ENCODE measurements at places on chromosomes 12 and 14.

DNA sequence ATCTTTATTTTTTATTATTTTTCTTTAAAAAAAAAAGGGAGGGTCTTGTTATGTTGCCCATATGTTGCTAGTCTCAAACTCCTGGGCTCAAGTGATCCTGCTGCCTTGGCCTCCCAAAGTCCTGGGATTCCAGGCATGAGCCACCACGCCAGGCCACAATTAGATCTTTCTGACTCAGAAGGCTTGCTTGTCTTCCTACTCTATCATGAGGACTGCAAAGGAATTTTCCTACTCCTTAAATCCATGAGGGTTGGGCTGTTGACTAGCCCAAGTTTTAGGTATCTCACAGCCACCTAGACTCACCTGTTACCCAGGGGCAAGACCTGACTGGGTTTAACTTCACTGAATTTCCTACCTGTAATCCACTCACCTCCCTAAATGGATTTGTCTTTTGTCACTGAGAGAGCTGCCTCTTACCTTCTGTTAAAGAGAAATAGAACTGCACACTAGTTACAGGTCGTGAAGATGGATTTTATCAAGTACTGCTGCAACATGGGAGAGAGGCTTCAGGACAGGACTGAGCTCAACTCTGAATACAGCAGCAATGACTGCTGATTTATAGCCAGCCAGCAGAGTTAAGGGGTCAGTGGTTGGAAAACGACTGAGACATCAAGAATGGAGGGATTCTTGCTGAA, 72.3 kb downstream of the B4GALNT3 start:
- DNase-seq: no peak

DNA sequence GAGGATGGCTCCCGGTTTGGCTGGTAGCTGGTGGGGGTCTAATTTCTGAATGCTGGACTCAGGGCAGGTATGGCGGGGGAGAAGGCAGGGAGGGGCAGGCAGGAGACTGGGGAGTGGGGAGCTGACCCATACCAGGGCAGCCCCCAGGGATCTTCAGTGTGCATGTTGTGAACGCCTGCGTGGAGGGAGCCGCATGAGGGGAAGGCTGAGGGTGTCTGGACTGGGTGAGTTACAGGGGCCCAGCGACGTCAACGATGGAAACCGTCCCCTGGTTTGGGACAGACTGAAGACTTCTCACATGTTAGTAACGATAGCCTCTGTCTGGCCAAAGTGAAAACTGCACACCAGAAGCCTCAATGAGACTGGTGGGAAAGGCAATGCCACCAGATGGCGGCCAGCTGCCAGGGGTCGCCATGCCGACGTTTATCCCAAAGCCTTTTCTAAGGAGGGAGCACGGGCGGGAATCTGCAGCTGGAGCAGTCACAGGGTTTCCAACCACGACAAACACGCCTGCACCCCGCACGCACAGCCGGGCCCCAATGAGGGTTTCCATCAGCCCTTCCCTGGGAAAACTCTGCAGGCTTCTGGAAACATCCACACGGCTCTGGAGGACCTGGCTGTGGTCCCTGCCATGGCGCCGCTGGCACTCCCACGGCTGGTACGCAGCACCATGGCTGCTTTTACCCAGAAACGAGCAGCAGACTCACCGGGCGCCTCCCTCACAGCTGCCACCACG, 14.0 kb downstream of the PGAM5 start:
- no peak for DNase-seq

DNA sequence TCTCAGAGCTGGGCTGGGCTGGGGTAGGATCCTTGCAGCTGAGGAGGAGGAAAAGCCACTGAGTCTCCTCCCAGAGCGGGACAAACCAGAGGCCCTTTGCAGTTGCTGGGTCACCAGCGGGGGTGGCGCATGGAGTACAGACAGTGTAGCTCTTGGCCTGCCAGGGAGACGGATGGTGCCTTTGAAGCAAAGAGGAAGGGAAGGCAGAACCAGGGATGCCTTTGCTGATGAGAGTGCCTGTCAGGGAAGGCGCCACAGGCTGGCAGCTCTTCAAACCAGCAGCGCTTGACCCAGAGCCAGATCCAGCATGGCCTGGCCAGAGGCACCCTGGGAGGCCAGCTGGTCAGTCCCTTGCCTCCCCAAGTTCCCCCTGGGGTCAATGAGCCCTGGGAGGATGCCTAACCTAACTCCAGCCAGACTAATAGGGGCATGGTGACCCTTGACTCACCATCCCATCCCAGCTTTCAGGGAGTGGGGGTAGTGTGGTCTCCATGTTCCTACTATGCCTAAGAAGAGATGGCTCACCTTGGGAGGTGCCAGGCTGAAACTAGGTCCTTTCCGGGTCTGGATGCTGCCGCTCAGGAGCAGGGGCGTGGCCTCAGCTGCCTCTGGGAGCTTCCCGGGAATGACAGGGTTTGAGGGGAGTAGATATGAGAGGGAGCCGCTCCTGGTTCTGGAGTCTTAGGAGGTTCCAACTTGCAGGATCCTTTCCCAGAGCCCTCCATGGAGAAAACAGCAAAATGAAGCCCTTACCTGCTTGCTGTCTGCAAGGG, 19.8 kb downstream of the VASH1 start:
- no peak for DNase-seq

DNA sequence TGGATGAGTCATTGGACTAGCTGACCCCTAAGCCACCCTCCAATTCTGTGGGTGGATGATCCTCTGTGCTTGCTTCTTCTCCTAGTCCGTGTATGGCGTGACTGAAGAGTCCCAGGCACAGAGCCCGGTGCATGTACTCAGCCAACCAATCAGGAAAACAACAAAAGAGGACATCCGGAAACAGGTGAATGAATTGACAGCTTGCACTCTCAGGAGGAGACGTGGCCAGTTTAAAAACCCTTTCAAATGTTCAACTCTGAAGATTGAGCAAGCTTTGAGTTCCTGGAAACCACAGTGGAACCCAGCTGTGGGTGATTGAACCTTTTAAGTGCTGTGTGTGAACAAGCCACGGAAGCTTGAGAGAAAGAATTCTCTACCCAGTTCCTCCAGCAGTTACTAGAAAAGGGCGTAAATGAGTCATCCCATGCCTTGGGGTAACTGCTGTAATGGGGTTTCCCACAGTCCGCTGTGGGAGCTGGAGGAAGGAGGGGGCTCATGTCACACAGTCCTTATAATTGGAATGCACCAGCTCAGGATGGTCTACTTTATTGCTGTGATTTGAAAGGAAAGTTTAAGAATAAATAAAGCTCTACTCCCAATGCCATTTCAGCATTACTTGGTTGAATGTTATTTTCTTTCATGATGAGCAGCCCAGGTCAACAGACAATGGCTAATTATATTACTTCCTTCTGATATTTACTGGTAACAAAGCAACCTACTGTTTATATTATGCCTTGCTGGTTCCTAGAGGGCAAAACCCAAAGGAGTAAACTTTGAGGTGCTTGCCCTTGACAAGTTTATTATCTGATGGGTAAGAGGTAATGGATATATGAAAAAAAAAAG, 417.0 kb downstream of the DPF3 start:
- peak; percentile 63 for DNase-seq

DNA sequence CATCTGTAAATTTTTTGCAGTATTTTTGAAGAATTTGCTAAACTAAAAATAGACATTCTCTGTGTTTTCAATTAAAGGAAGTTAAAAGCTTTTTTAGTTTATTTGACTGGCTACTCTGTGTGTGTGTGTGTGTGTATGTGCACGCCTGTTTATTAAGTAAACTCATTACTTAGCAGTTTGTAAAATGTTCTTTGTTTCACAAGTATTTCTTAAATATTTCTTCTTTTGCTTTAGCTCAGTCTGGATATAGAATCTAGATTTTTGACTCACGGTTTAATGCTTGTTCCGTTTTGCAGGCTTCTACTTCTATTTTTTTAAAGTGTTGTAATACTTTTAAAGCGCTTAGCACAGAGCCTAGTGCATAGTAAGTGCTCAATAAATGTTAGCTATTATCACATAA, 46.5 kb upstream of the KCNMB4 start:
- DNase-seq: no peak

GRCh38 chr14:69812711-69813110, 15.7 kb upstream of the SLC10A1 start:
- no peak for DNase-seq

- no peak for DNase-seq
Observed at GRCh38 chr12:122669397-122670070, 33.6 kb downstream of the HCAR2 start.

- DNase-seq: no peak
Observed at GRCh38 chr12:14138495-14138894, 157.1 kb upstream of the GRIN2B start.

- DNase-seq: peak; percentile 15
Observed at GRCh38 chr12:131105736-131106348, 152.1 kb downstream of the ADGRD1 start.

DNA sequence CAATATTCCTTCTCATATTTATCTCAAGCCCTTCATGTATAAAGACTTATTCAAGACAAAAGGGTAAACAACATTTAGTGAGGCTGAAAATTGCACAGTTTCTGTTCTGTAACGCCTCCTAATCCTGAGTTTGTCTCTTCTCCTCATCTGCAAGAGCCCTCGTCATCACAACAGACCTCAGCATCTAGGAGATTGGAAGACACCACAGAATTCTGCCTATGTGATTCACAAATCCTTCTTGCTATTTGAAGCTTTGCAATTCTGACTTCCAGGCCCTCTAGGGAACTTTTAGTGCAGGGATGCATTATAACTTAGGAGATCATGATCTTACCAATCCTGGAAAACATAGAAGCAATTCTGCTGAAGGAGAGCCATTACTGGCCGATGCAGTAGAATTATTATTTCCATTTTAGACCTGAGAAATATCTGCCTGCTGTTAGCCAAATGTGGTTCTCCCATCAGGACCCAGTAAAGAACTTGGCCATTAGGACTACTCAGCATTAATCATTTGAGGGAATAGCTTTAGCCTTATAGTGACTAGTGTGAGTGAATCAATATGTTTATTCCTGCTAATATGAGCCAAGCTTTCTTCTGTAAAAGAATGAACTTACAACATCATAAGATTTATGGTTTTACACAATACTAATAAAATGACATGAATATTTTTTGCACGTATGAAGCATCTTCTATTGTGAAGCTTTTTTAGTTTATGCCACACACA, 119.5 kb downstream of the ANO4 start:
- DNase-seq: no peak

GRCh38 chr14:89299587-89299986, 117.4 kb downstream of the FOXN3 start:
- no peak for DNase-seq

DNA sequence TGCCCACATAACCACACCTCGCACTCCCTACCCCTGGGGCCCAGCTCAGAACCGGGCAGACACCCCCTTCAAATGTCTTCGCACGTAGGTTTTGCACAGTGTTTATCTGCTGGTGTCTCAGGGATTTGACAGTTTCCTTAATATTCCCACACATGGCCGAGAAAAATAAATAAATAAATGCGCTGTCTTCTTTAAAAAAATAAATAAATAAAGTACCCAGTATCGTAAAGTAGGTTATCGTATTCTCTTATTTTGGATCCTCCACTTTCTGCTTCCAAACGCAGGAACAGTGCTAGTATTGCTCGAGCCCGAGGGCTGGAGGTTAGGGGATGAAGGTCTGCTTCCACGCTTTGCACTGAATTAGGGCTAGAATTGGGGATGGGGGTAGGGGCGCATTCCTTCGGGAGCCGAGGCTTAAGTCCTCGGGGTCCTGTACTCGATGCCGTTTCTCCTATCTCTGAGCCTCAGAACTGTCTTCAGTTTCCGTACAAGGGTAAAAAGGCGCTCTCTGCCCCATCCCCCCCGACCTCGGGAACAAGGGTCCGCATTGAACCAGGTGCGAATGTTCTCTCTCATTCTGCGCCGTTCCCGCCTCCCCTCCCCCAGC, 710 bp upstream of the FOS start:
- no peak for DNase-seq

GRCh38 chr14:61360796-61361525, 39.6 kb downstream of the PRKCH start:
- no peak for DNase-seq

GRCh38 chr12:31488737-31489338, 102.1 kb downstream of the DENND5B start:
- no peak for DNase-seq

GRCh38 chr12:9404031-9404430, 195.8 kb upstream of the PZP start:
- no peak for DNase-seq

GRCh38 chr12:124270671-124271070, 24.2 kb upstream of the RFLNA start:
- no peak for DNase-seq

DNA sequence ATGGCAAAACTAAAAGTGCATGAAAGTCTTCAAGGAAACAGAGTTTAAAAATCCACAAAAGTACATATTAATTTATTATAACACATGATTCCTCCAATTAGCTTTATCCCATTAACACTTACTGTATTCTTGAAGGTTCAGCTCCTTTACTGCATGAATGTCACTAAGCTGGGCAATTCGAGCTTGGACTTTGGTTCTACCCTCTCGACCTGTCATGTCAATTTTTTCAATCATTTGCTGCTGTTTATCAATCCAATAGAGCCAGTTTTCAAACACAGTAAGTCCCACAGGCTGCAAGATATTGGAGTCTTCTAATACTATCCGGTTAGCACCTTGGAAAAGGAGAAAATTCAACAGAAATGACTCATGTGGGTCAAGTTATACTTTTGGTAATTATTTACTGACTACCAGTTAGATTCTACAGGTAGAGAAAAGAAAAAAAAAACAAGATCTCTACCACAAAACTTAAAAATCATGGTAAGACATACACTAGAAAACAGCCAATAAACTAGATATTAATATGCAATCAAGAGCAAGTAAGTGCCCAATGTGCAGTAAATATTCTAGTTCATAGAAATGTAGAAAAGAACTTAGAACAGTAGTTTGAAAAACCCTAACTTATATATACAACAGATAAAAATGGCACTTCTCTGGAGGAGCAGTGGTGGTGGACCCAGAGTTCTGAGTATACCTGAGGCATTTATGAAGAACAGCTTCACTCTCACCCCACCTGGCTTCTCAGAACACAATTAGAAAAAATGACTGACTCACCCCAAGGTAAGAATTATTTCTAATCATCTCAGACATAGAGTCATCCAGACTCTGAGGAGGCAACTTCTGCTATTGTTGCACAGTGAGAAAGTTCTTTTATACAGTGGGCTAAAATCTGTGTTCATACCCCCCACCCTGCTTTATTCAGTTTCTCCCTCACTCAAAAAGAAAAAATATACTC, 67.7 kb downstream of the BCL2L14 start:
- DNase-seq: no peak

- DNase-seq: no peak
Observed at GRCh38 chr12:24416423-24417109, 467.1 kb upstream of the SOX5 start.

All from stimulated activated CD8-positive, alpha-beta memory T cell treated with anti-CD3 and anti-CD28 coated beads, Interleukin-15, amount 100 ng/mL, for 4 hours (primary cell).